ENCODE measurements at places on chromosomes 12 and 14.

- DNase-seq: no peak
Measured at GRCh38 chr14:58873228-58873953, 235.6 kb downstream of the DACT1 start.

DNA sequence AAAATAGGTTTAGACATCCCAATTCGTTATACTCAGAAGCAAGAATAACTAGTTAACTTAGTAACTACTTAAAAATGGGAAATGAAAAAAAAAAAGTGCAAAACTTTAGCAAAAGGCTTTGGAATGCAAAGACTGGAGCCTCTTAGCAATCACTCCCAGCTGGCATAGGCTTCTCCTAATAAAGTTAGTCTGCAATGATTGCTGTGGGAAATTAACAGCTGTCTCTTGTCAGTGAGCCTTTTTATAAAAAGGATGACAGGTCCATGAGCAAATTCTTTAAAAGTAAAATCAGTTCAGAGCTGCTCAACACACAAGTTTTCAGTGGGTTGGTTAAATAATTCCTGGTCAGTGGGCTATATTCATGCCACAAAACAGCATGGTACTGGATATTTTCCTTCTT is 7.4 kb upstream of the SYCP3 start:
- no peak for DNase-seq

GRCh38 chr12:3596703-3597415 is 105.9 kb downstream of the PRMT8 start:
- DNase-seq: no peak

- DNase-seq: no peak
Measured at GRCh38 chr12:39618701-39619100, 902 bp downstream of the ABCD2 start.

DNA sequence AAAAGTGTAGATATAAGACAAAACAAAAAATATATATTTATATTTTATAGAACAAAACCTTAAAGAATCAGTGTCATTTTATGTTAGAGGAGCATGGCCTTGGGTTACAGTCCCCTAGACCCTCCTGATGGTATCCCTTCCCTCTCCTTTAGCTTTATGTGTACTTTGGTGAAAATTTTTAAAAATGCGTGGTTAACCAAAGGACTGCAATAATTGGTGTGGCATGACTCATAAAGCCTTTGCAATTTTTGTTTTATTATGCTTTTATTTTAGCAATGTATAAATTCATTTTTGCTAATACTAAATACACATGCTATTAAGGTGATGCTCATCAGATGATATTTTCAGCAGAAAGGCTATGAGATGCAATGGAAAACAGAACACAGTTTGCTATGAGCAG is 264.4 kb downstream of the SYT1 start:
- no peak for DNase-seq

DNA sequence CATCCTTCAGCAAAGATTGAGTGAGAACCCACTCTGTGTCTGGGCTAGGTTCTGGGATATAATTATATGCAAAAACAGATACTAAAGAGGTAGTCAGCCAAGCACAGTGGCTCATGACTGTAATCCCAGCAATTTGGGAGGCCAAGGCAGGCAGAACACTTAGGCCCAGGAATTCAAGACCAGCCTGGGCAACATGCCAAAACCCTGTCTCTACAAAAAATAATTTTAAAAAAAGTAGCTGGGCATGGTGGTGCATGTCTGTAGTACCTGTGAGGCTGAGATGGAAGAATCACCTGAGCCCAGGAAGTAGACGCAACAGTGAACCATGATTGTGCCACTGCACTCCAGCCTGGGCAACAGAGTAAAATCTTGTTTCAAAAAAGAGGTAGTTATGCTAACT is 237.5 kb upstream of the HMGA2 start:
- DNase-seq: no peak

- DNase-seq: peak; percentile 89
Measured at GRCh38 chr12:8648576-8649205, 13.9 kb downstream of the MFAP5 start.

DNA sequence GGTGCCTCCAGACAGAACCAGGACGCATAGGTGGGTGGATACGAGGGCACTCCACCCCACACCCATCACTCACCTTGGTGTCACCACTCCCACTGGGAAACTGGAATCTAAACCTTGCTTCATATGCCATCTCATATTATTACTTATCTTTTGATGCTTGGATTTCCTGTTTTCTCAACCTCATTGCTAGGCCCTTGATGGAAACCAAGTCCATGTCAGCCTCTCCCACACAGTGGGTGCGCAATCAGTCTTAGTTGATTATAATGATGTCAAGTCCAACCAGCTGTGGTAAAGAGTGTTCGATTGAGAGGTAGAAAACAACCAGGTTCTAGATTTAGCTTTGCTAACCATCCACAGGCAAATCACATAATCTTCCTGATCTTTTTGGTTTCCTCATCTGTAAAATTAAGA is 584 bp upstream of the DDHD1 start:
- DNase-seq: peak; percentile 26

GRCh38 chr12:75488553-75488952 is 8.0 kb downstream of the GLIPR1 start:
- DNase-seq: no peak

GRCh38 chr14:32186248-32186647 is 15.6 kb upstream of the RNU6-7 start:
- DNase-seq: no peak

DNA sequence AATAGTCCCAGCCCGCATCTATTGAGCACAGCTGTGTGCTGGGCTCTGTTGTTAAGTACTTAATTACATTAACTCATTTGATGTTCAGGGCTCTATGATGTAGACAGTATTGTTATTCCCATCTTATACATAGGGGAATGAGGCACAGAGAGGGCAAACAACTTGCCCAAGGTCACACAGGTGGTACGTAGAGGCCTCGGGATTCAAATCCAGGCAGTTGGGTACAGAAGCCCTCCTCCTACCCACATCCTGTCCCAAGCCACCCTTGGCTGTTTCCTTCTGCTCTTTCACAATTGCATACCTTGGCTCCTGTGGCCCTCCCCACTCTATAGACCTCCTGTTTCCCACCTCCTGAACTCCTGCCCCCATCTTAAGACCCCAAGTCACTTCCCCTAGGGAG is 10.0 kb upstream of the GPR68 start:
- peak; percentile 55 for DNase-seq

Data from activated CD4-positive, alpha-beta T cell treated with anti-CD3 and anti-CD28 coated beads, Interleukin-2, Interleukin-4, amounts not matched to agents 100 ng/mL and 50 ng/mL, durations not matched to agents 16 hours and 8 hours (primary cell).